ENCODE measurements at places on chromosomes 16 and 17. TPM values are rescaled to one million over a fixed set of nuclear protein-coding genes. Genes with fewer than 3 reads are reported as not detected.

The CPSF4L gene
- total RNA-seq = not detected

DNA sequence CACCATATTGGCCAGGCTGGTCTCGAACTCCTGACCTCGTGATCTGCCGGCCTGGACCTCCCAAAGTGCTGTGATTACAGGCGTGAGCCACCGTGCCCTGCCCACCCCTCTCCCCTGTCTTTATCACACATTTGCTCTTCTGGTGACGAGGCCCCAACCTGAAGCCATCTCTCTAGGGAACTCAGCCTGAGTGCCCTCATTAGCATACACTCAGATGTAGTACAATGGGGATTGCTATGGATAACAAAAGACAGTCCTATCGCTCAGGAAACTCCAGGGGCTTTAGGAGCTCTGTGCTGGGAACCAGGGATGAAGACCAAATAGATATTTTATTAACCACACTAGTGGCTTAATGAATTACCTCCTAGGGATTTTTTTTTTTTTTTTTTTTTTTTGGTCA, 100.7 kb downstream of the MARF1 start:
- DNase-seq = no peak

The NPIPA5 gene
- total RNA-seq = 0.82 TPM

The BEAN1 gene
- total RNA-seq = 4.5 TPM

The KRT10 gene
- total RNA-seq = 2.4 TPM

The ZNF594 gene
- total RNA-seq = 26.9 TPM

GRCh38 chr17:65523411-65523810, 38.0 kb downstream of the AXIN2 start:
- no peak for DNase-seq

DNA sequence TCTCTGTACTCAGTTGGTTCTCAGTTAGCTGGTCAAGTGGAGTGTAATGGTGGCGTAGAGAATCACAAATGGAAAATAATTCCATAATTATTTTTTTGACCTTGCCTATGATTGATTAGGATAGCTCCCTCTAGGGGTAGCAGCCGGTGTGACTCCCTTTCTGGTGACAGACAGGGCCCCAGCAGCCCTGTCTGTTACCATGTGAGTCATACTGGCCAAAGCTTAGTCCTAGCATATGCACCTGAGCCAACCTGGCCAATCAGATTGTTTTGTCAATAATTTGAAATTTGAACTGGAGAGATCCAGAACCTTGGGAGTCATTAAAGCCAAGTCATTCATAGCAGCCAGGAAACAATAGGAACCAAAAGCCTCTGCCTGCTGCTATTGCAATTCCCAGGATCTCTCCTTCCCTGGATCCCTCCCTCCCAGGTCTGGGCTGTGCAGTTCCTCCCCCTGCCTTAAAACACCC, 5.6 kb downstream of the PNPO start:
- no peak for DNase-seq

- peak; percentile 56 for DNase-seq
Observed at GRCh38 chr16:9258423-9259051, 167.1 kb downstream of the HAPSTR1 start.

DNA sequence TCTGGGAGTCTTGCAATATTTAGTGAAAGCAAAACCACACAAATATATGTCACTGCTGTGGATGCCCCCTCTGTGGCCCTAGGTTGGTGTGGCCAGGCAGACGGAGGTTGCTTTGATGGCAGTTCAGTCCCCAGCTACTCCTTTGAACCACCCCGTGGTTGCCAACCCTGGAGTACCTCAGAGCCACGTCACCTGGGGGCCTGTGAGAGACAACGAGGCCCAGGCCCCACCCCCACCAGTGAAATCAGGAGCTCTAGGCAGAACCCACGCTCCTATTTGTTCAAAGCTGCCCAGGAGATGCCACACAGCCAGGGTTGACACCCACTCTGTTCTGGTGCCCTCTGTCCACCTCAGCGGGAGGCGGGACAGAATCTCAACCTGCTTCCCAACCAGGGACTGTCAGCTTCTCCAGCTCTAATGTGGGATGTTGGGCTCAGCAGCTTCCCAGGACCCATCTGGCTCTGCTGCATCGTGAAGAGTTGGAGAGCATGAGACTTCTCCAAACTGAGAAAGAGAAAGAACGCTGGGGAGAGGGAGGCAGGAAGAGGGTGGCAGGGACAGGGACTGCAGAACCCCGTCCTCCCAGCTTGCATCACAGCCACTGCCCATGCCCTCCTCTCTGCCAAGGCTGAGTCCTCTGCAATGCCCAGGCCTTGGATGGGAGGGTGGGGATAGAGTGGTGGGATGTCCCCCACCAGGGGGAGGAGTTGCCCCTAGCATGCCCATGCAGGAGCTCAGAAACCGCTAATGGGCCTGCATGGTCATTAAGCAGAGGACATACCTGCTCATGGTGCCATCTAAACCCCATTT, 81.8 kb downstream of the C16orf78 start:
- DNase-seq = no peak

The GP2 gene
- total RNA-seq = under 0.01 TPM

DNA sequence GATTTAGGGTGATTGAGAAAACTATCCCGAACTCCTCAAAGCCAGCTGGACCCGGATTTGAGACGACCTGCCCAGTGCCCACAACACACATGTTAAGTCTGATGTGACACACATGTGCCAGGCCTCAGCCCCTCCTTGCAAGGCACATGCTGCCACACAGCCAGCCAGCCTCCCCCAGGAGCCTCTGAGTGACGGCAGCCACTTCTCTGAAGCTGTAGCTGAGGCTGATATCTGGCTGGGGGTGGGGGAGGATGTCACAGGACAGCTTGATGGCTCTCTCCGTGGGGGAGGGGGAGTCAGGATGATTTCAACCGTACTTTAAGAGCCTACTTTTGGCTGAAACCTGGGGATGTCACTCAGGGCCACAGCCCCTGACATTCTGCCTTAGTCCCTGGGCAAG, 40.9 kb downstream of the SRCIN1 start:
- DNase-seq = peak; percentile 50

GRCh38 chr16:84063980-84064379, 21.4 kb upstream of the SLC38A8 start:
- no peak for DNase-seq

- no peak for DNase-seq
Observed at GRCh38 chr16:1308036-1308976, 1.1 kb upstream of the UBE2I start.

GRCh38 chr16:69309316-69309715, 1.8 kb upstream of the VPS4A start:
- DNase-seq = peak; percentile 36

DNA sequence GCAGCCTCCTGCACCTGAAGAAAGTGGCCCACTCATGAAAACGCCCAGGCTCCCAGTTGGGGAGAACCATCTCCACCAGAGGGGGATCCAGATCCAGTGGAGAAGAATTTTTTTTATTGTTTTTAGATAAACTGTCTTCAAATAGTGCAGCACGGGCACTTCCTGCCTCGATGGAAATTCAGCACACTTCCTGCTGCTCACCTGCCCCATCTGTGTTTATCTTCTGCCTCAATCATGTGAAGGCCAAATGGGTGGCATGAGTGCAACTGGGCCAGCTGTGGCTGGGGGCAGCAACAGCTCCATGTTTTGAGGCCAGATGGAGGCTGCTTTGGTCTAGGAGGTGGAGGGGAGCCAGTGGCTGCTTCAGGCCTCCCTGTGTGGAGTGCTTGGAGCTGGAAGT, 75.9 kb upstream of the WSB1 start:
- no peak for DNase-seq

DNA sequence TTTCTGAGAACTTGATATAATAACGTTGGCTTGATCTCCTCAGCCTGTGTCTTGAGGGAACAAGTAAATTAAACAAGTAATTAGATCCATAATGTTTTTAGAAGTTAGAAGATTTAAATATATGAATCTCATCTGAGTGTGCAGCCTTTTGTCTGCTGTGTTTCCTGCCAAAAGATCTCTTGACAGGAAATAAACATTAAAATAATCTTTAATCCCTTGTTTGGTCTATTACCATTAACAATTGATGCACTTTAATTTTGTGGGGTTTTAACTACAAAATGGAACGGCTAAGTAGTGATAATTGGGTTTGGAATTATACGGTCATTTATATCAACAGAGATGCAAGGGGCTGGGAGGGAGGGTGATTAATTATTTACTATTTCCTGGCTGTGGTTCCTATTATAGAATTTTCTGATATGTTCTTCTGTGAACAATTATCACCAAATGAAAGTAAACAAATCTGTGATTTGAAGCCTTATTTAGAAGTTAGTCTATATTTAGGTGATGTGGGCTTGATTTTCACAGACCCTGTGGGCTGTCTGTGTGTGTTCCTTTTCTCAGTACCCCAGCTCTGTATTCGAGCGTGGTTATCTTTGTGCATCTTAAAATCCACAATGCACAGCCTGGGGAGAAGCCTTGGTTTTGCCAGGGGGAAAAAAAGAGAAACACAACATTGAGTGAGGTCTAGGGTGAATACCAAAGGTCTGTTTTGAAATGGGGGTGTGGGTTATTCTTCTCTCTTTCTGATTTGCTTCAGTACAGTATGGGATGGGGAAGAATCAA, 556.1 kb downstream of the WWOX start:
- DNase-seq = no peak

DNA sequence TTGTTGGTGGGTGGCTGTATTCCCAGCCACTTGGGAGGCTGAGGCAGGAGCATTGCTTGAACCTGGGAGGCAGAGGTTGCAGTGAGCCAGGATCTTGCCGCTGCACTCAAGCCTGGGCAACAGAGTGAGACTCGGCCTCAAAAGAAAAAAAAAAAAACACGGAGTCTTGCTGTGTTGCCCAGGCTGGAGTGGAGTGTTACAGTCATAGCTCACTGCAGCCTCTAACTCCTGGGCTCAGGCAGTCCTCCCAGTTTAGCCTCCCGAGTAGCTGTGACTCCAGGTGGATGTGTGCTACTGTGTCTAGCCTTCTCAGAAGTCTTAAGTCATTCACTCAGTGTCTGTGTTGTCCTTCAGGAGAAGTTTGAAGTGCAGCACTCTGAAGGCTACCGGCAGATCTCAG, 27.4 kb downstream of the NDE1 start:
- DNase-seq = no peak

DNA sequence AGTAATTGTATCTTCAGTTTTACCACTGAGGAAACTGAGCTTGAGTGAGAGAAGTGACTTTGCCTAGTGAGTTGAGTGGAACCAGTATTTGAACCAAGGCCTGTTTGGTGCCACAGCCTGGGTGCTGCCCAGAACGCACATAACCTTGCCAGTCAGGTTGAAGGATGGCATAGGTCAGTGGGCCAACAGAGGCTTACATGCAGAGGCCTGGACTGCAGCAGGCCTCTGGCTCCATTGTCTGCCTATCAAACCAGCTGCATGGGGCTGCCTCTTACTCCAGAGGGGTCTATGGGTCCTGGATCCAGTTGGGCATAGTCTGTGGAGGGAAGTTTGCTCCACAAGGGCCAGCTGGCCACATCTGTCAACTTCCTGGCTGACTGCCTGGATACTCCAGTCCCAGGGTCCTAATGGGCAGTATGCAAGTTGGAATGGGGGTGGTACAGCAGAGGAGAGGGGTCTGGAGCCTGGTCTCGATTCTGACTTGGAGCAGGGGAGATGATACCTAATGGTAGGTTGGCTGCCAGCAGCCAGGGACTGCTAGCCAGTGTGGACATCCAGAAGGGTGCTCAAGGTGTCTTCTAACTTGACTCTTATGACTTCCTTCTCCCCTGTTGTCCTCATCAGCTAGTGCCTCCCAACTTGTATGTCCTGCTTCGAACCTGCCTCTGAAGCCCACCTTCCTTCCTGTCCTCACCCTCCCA, 11.1 kb upstream of the RNF112 start:
- DNase-seq = no peak

The MMP28 gene
- total RNA-seq = 9.4 TPM

GRCh38 chr17:81426393-81427172, 31.3 kb downstream of the BAHCC1 start:
- DNase-seq = no peak

The GP1BA gene
- not detected for total RNA-seq

GRCh38 chr16:66703406-66704215, 7.1 kb upstream of the CMTM4 start:
- DNase-seq = peak; percentile 22

GRCh38 chr16:27450196-27450549, 48.2 kb downstream of the IL21R start:
- no peak for DNase-seq

GRCh38 chr17:17812211-17813054, 24.4 kb downstream of the SREBF1 start:
- peak; percentile 92 for DNase-seq

The SOX15 gene
- 1.2 TPM for total RNA-seq

The KRTAP3-1 gene
- not detected for total RNA-seq

The P2RX1 gene
- total RNA-seq = not detected

- DNase-seq = no peak
Observed at GRCh38 chr16:51607201-51607651, 456.2 kb upstream of the SALL1 start.

DNA sequence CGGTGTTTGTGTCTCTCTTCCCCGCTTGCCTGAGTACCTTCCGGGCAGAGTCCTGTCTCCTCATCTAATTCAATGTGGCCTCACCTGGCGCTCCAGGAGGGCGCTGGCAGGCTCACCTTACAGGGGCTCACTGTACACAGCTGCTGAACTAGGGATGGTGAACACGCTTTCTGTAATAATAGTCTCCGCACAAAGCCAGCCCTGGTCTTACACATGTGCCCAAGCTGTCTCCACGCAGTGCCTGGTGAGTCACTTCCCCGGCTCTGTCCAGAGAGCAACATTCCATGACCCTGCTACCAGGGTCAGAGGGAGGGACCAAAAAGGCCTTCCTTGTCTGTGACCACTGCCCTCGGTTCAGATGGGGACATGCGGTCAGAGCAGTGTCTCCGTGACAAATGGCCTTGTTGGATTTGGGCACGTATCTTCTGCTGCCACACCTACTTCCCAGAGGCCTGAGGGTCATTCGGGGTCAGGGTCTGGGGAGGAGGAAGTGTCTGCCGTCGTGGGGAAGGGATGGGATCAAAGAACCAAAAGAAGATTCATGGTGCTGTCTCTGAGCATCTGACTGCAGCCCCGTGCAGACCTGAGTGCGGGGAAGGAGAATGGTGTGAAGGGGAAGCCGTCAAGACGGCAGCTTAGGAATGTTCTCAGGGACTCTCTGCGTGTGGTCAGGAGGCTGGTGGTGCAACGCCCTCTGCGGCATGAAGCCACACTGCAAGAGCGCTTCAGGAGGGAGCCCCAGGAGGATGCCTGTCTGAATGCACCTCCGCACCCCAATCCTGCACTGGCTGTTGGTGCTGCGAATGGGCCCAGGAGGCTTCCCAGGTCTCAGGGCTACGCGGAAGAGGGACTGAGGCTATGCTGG, 68.8 kb downstream of the IL21R start:
- DNase-seq = no peak

GRCh38 chr16:19517424-19518089, 4.3 kb downstream of the GDE1 start:
- DNase-seq = no peak

- DNase-seq = no peak
Observed at GRCh38 chr16:70708366-70709246, 22.8 kb upstream of the MTSS2 start.

Measured in frontal cortex (tissue), 4 donors.